AG10803 (cell line): ENCODE measurements at places on chromosomes 7 and 10.

- no peak for DNase-seq
Observed at GRCh38 chr7:137164251-137164650, 179.3 kb downstream of the PTN start.

- no peak for DNase-seq
Observed at GRCh38 chr7:142130267-142130666, 18.7 kb downstream of the MGAM2 start.

DNA sequence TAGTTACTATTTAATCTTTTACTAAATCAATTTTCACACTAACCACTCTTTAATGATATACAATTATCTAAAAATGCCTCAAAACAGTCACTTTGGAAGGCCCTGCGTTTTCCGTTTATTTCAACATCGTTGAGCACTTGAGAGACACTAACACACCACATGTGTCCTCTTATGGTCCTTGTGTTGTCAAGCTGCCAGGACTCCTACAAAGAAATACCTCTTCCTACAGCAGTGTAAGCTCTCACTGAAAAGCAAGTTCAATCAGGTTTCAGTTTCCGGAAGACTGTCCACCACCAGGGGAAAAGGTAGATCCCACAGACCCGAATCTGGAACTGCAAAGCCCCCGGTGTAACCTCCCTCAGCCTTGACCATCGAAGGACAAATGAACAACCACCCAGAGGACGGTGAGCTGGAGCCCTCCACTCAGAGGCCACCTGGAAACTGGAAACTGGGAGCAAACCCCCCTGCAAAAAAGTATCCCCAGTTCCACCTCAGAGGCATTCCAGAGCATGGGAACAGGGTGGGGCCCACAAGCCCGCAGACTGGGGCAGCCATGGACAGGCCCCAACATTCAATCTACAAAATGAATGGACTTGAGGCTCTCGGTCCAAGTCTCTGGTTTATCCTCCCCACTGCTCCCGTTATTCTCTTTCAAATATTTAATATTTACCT is 37.6 kb downstream of the KCNH2 start:
- no peak for DNase-seq

DNA sequence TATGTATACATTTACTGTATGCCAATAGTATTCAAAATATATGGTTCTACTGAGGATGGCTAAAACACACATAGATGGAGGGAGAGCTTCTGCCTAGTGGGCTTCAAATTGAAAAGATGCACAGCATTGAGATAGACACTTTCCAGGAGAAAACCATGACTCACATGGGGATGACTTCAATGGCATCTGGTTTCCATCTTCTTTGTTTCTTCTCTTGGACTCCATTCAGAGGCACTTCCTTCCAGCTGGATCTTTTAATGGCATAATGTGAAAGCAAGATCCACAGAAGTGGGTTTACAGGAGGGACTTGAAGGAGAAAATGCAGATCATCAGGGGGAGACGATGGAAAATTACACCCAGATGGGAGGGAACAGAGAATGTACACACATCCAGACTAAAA is 84.9 kb downstream of the ZNF365 start:
- DNase-seq = peak; percentile 85

- peak; percentile 74 for DNase-seq
Observed at GRCh38 chr7:84336303-84336702, 141.7 kb upstream of the SEMA3A start.

DNA sequence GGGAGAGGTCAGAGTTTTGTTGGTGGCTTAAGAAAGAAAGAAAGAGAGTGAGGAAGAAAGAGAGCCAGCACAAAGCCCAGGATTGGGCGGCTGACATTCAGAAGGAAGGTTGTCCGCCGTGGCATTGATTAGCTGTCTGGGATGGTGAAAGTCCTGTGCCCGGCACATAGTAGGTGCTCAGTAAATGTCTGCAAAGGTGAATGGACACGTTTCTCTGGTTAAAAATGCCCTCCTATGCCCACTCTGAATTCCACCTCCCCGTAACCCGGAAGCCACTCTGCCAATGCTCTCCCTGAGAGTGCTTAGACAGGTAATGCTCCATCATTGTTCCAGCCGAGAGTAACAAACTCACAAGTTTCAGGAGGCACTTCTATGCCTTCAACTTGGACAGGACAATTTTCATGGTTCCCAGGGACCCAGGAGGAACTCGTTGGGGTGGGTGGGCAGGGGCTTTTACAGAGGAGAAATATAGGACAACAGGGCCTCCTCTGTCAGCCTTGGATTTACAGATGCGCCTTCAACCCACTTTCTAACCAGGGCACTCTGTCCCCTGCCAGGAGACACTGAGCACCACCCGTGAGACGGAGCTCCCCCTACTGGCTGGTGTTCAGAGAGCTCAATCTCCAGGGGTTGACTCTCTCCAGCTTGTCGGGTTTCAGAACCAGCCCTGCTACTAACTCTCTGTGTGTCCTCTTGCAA is 411.5 kb upstream of the ZMIZ1 start:
- peak; percentile 64 for DNase-seq

DNA sequence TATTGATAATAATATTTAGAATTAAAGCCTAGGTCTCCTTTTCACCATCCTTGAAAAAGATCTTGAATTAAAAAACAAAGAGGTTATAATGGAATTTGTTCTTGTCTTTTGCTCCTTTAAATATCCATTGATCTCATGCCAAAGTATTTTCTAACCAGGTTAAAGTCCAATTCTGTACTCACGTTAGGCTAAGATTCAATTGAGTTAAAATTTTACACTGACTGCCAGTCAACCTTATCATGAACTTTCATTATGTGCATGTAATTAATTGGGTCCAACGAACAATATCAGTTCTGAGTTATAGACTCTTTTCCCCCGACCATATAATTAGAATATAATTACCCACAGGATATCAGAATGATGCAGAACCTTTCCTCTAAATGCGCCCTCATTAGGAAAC is 266.6 kb downstream of the DGKB start:
- no peak for DNase-seq

DNA sequence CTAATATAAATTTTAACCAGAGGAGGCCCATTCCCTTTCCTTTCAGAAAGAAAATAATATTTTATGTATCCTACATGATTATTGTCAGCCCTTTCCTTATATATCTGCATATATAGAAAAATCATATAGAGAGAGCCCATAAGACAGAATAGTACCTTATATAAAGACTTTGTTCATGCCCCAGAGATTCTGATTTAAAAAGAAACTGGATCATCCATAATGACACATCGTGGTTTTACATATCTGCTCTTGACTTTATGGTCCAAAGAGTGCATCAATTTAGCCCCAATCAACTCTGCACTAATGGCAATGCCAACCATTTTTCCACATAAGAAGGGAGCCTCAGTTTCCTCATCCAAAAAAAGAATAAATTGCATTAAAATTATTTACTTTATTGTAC is 937.5 kb downstream of the GATA3 start:
- no peak for DNase-seq

- no peak for DNase-seq
Observed at GRCh38 chr7:607938-608337, 88.3 kb upstream of the PDGFA start.

DNA sequence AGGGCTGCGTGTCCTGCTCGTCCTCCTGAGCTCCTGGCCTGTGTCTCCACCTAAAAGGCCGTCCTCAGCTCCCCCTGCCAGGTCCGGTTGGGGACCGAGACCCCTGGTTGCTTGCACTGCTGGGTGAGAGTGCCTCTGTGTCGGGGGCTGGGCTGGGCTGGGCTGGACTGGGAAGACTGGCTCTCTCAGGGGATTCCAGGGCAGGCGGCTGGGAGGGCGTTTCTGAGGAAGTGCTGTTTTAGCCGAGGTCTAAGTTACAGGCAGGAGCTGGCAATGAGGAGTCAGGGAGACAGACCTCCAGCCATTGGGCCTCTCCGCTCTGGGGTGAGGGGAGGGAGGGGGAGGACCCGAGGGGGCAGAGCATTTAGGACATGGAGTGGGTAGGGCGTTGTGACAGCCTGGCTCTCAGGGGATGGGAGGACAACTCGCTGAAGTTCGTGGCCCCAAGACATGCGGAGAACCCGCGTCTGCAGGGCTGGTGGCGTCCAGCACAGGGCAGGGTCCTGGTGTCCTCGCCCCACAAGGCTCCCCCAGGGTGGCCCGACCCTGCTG is 20.9 kb downstream of the FOXK1 start:
- no peak for DNase-seq

DNA sequence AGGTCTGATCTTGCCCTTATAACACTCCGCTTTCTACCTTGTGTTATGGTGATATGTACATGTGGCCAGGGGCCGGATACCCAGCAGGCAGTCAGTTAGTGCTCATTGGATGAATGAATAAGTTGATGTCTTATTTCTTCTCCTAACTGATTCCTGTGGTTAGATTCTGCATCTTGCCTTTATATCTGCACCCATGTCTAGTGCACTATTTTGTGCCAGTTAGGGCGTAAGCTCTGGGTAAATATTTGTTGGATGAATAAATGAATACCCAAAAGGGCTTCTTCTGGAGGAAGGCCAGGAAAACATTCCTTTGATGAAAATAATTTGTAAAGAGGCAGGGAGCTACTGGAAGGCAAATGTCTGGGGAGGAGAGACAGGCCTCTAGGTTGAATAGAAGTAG is 148.2 kb downstream of the CHN2 start:
- peak; percentile 35 for DNase-seq

DNA sequence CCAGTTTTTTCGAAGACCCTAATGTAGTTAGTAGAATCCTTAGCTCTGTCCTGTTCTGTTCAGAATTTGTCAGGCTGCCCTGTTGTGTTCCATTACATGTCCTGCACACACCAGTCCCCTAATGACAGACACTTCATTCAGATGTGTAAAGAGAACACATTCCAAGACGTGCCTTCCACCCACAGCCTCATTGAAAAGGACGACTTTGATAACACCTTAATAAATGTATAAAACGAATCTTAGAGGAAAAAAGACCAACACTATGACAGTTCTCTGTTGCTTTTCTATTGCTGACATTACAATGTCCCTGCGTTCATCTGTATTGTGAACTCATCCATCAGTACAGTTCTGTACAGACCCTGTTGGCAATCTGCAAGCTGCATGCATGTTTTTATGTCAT is 3.5 kb downstream of the LRRTM3 start:
- no peak for DNase-seq

DNA sequence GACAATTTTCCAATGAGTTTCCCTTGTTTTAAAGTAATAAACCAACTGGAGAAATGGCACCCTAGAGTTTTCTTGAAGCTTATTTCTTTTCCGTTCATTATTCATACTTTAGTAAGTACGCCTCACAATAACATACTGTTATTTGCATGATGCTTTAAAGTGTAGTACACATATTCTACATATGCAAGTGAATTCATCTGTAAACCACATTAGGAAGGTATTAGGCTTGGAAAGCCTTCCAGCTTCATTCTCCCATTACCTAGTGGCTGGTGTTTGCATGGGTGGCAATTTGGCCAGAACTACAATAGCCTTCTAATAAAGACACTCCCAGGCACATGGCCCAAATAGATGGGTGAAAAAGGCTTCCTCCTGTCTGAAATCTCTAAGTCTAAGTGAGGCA is 45.5 kb upstream of the KIAA1217 start:
- DNase-seq = no peak

GRCh38 chr10:110355922-110356627 is 51.4 kb upstream of the SMNDC1 start:
- no peak for DNase-seq

- no peak for DNase-seq
Observed at GRCh38 chr7:44284216-44284615, 41.2 kb downstream of the CAMK2B start.

GRCh38 chr7:117637937-117638336 is 158.1 kb downstream of the CFTR start:
- DNase-seq = no peak

DNA sequence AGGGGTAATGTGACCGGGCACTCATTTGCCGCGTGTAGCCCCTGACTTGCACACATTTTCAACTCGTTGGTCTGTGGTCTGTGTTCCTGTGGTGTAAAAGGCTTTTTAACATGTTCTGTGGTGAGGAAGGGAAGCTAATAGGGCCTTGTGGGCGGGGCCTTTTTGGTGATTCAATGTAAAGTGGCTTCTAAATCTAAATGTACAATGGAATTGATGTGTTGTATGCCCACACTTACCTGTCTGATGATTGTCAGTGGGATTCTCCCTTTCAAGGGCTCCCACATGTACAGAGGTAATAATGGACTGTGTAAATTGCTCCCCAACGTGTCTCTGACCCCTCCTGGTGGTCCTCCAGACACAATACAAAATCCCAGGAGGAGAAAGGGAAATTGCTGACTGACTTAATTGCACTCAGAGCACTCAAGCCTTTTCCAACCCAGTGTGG is 43.1 kb upstream of the GATAD1 start:
- DNase-seq = no peak

GRCh38 chr7:50182759-50183158 is 89.7 kb upstream of the ZPBP start:
- DNase-seq = no peak

GRCh38 chr10:79272353-79272752 is 74.9 kb upstream of the PPIF start:
- DNase-seq = peak; percentile 34

DNA sequence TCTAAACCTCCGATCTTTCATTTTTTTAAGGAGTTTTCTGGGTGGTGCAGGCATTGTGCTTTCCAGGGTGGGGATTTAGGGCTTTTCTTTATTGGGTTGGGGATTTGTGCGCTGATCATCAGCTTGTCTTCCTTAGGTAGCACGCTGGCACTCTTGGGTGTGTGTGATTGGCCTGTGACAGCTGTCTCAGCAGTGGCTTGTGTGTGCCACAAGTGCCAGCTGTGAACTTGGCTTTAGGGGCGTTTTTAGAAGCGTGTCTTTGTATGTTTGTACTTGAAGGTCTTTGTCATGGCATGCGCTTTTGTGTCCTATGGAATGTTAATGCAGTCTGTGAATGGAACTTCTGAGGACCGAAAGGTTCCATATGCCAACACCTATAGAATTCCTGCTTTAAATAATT is 788 bp downstream of the AKAP9 start:
- DNase-seq = peak; percentile 23

- no peak for DNase-seq
Observed at GRCh38 chr7:13476881-13477444, 512.5 kb downstream of the ETV1 start.

- peak; percentile 73 for DNase-seq
Observed at GRCh38 chr7:135678612-135679575, 16.6 kb downstream of the STMP1 start.

DNA sequence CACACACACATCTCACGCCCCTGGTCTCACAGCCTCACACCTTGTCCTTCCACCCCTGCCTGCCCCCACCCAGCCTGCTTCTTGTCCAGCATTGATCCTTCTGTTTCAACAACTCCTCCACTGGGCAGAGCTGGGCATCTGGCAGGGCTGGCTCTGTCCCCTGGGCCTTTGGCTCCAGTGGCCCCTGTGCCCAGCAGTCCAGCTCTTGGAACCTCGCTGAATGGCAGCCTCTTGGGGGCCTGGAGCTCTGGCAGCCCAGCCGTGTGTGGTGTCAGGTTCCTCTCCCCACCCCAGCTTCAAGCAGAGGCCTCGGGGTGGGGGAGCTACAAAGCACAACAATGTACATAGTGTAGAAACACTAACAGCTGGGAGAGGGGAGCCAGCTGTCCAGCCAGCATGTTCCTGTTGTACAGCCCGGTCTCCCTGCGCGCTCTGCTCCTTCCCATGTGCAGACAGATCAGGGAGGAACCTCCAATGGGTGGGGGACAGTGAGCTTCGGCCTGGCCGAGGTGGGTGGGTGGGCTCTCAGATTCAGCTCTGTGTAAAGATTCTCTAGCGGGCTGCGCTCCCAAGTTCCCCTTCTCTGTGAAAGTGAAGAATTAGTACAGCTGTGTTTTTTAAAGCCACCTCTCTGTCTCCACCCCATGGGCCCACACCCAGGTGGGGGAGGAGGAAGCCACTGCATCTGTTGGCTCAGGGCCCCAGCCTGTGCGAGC is 19.4 kb downstream of the ZMIZ2 start:
- peak; percentile 54 for DNase-seq
